Smooth muscle cell of trachea (primary cell): ENCODE measurements at places on chromosomes 3 and 15. TPM values are rescaled to one million over a fixed set of nuclear protein-coding genes. Genes with fewer than 3 reads are reported as not detected.

GRM2 gene
- 0.15 and 0.17 TPM in 2 replicates for total RNA-seq

EIF4A2 gene
- 717 and 813 TPM in 2 replicates for total RNA-seq

CELSR3 gene
- total RNA-seq = 1.0 and 3.5 TPM in 2 replicates

HCLS1 gene
- 0.15 and 0.17 TPM in 2 replicates for total RNA-seq

ALDH1L1 gene
- not detected in 2 replicates for total RNA-seq

MYO9A gene
- 43.7 and 59.1 TPM in 2 replicates for total RNA-seq

CALML4 gene
- total RNA-seq = 0.50 and 3.6 TPM in 2 replicates

ACAN gene
- under 0.01 and 3.6 TPM in 2 replicates for total RNA-seq

SHF gene
- total RNA-seq = 2.5 and 4.3 TPM in 2 replicates

THBS1 gene
- 724 and 2,470 TPM in 2 replicates for total RNA-seq

ANXA2 gene
- total RNA-seq = 3,054 and 5,074 TPM in 2 replicates

CPB1 gene
- total RNA-seq = not detected in 2 replicates

MORC1 gene
- total RNA-seq = not detected in 2 replicates

SI gene
- total RNA-seq = not detected in 2 replicates

CASR gene
- not detected in 2 replicates for total RNA-seq

DYNC1LI1 gene
- total RNA-seq = 31.4 and 52.8 TPM in 2 replicates

TRIM71 gene
- total RNA-seq = not detected in 2 replicates

DNASE1L3 gene
- total RNA-seq = not detected in 2 replicates

LRRC49 gene
- total RNA-seq = 22.3 and 29.4 TPM in 2 replicates

CLDN18 gene
- under 0.01 TPM in 1 of 2 replicates, not detected in the other for total RNA-seq

FBXO40 gene
- under 0.01 TPM in 1 of 2 replicates, not detected in the other for total RNA-seq

PPP1R14D gene
- not detected in 2 replicates for total RNA-seq

STX19 gene
- total RNA-seq = not detected in 2 replicates

GOLGA6L10 gene
- under 0.01 and 0.44 TPM in 2 replicates for total RNA-seq

IDH3A gene
- total RNA-seq = 22.7 and 37.8 TPM in 2 replicates

RNF7 gene
- 29.1 and 62.4 TPM in 2 replicates for total RNA-seq

GOLGA6L4 gene
- total RNA-seq = 1.2 and 3.6 TPM in 2 replicates

BNC1 gene
- total RNA-seq = 6.1 and 7.9 TPM in 2 replicates

CFAP20DC gene
- 4.8 and 6.8 TPM in 2 replicates for total RNA-seq
